Mucosa of descending colon (tissue), 3 donors: ENCODE measurements at places on chromosomes 4 and X. TPM values are rescaled to one million over a fixed set of nuclear protein-coding genes. Genes with fewer than 3 reads are reported as not detected.

- no peak for DNase-seq
Measured at GRCh38 chr4:35541888-35542213, 702.5 kb downstream of the ARAP2 start.

DNA sequence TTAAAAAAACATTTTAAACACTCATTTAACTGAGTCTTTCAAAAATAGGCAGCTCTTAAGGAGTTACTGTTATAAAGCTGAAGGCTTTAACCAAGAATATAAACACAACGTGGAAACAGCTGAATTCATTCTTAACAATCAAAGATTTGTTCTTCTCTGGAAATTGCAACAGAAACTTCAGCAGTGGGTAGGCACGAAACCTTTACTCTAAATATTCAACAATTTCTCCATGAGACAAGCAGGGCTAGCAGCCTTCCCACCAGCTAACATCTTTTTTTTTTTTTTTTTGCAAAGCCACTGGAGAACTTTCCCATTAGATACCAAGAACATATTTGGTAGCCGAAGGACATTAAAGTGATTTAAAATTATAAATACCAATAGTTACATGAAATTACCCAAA, 78.2 kb upstream of the PRSS48 start:
- no peak for DNase-seq

Gene NAT8L
- total RNA-seq, result 0.66 TPM

DNA sequence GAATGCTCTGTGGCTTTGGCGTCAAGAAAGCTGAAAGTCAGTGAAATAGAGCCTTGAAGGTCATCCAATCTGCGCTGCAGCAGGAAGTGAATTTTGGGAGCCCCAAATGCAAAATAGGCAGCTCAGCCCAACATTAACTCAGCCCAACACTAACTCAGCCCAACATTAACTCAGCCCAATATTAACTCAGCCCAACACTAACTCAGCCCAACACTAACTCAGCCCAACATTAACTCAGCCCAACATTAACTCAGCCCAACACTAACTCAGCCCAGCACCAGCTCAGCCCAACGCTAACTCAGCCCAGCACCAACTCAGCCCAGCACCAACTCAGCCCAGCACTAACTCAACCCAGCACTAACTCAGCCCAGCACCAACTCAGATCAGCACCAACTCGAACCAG, 71.5 kb downstream of the SORBS2 start:
- no peak for DNase-seq

DNA sequence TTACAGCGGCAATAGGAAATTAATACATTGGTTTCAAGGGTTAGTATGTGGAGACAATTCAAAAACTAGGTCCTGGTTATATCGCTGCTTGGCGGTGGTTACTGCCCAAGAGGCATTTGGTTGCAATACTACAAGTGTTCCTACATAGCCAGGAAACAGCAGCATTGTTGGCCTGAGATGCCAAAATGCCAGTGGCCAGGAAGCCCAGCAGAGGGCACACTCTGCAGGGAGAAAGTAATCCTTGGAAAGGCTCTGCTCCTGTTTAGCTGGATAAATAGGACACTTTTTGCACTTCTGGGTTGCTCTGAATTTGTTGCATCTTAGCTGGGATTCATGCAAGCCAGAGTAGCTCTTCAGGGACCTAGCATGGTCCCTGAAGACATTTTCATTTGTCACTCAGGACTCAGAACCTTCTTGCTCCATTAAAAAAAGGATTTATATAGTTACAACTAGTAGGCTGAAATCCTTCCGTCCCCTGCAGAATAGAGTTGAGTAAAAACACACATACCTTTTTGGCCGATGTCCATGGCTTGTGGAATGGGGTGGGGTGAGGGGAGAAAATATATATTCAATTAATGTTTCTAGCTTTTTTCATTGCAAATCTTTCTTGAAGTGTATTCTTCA, 8.1 kb upstream of the GPR119 start:
- DNase-seq, result peak; percentile 18

GRCh38 chrX:53767544-53767943, 81.0 kb upstream of the HUWE1 start:
- DNase-seq, result no peak

GRCh38 chr4:649751-650310, 24.2 kb downstream of the ATP5ME start:
- peak; percentile 33 for DNase-seq

GRCh38 chr4:52894443-52894842, 32.3 kb downstream of the RASL11B start:
- DNase-seq, result no peak

DNA sequence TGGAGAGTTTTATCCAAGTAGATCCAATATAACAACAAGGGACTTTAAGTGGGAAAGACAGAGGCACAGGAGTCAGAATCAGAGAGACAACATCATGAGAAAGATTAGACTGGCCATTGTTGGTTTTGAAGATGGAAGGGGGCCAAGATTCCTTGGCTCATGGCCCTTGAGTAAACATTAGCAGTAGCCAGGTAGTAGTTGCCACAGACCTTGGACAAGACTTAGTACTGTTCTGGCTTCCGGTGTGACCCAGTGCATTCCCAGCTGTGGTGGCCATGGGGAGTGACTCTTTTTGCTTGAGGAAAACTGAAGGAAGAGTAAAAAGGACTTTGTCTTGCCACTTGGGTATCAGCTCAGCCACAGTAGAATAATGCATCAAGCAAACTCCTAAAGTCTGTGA, 462.2 kb upstream of the CPXCR1 start:
- DNase-seq, result no peak

- no peak for DNase-seq
Measured at GRCh38 chr4:12968345-12968744, 515.8 kb downstream of the RAB28 start.

- DNase-seq, result no peak
Measured at GRCh38 chrX:31092476-31092875, 20.6 kb upstream of the FTHL17 start.

DNA sequence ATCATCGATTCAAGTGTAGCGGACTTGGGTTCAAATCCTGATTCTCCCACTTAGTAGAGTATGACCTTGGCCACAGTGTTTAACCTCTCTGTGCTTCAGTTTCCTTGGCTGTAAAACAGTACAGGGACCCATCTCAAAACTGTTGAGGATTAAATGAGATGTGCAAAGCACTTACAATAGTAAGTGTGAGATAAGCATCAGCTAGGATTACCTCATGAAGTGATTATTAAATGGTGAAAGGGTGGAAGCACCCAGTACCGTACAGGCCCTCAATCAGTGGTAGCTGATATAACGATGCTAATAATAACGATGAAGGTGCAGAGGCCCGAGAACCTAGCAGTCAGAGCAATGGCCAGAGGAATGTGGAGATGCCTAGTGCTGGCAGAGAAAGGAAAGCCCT, 45.1 kb downstream of the PRPS1 start:
- no peak for DNase-seq

DNA sequence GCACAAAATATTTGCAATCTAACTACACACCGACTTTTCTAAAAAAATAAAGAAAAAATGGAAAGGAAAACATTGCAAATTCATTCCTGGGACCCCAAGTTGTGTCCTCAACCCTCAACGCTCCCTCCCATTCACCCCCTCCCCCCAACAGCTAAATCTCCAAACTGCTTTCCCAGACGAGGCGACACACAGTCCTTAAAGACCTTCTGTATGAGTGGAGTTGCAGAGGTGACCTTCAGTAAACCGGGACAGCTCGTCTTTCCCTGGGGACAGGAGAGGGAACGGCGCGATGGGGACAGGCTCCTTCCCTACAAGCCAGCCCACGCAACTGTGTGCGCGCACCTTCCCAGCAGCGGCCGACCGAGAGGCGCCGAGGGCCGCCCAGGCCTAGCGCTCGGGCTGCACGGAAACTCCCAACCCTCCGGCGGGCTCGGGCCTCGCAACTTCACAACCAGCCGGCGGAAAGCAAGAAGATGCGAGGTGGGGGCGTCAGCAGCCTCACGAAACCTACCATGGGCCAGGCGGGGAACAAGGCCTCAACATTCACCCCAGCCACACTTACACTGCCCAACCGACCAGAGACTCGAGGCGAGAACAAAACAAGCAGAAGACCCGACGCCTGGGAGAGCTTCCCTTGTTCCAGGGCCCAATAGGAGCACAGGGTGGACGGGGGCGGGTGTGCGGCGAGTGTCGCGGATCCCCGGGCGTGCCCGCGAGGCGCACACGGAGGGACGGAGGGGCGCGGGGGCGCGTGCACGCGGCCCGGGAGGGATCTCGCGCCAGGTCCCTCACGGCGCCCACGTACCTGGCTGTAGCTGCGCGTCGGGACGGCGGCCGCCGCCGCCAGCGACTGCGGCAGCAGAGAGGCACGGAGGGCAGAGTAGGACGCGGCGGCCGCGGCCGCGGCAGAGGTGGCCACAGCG, 763 bp downstream of the GRSF1 start:
- DNase-seq, result peak; percentile 70

Gene AVPR2
- 0.78 TPM for total RNA-seq
